Posterior vena cava (tissue), 2 donors: ENCODE measurements at places on chromosomes 4 and X.

GRCh38 chrX:74579597-74580198 lies 34.7 kb downstream of the RLIM start:
- no peak for DNase-seq

DNA sequence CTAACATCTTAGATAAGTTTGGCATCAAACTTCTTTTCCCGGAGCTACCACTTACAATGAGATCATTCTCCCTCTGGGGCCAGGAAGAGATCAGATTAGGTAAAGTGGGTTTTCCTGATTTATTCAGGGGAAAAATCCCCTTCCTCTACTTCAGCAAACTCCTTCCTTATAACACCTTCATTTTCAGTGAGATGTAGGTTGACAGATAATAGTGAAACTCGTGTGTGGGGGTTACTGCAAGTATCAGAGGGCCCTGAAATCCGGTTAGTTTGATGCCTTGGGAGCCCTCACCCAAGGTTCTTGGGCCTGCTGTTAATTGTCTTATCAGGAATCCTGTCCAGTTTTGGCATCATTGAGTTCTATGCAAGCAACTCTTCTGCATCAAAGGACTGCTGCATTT lies 10.8 kb downstream of the FTHL17 start:
- DNase-seq, result no peak

- DNase-seq, result no peak
These were observed 205.1 kb downstream of the STPG2 start for GRCh38 chr4:97938141-97938540.

GRCh38 chrX:115400960-115401359 lies 111.4 kb downstream of the LUZP4 start:
- DNase-seq, result no peak

- DNase-seq, result no peak
These were observed 99.9 kb upstream of the RAPGEF2 start for GRCh38 chr4:159002950-159003349.

GRCh38 chrX:15299941-15300851 lies 15.2 kb downstream of the ASB11 start:
- DNase-seq, result no peak

DNA sequence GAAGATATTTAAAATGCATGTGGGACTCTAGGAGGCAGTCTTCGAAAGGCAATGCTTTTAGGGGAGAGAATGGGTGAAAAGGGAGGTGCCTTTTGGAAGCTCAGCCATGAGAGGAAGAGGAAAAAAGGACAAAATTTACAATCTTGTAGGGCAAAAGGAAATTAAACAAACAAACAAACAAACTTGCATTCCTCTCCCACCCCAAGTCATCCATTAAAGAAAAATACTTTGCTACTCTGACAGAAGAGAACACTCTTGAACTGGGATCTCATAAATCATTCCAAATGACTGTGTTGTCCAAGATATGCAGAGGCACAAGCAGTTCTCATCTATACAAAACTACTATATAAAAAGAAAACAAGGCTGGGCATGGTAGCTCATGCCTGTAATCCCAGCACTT lies 46.7 kb downstream of the HELQ start:
- no peak for DNase-seq

DNA sequence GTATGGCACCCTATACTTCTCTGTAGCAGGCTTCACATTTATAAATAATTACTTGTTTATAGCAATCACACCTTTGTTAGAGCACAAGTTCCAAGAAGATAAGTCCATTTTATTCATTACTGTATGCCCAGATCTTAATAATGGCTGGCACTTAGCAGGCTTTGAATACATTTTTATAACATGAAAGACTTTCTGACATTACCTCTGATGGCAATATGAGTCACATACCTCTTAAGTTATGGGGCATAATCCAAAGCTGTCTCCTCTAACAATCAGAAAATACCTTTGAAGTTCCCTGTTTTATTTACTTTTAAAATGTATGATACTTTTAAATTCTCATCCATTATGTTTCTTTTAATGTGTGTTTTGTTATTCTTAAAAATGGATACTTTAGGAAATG lies 12.2 kb downstream of the SCRG1 start:
- no peak for DNase-seq

- DNase-seq, result no peak
These were observed 112.5 kb upstream of the STK26 start for GRCh38 chrX:131910586-131910985.

DNA sequence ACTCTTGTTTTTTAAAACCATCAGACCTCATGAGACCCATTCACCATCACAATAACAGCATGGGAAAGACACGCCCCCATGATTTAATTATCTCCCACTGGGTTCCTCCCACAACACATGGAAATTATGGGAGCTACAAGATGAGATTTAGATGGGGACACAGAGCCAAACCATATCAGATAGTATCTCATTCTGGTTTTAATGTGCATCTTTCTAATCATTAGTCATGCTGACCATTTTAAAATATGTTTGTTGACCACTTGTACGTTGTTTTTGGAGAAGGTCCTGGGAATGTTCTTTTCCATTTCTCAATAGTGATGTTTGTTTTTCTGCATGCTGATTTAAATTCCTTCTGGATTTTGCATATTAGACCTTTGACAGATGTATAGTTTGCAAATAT lies 119.0 kb downstream of the RTL3 start:
- DNase-seq, result no peak

DNA sequence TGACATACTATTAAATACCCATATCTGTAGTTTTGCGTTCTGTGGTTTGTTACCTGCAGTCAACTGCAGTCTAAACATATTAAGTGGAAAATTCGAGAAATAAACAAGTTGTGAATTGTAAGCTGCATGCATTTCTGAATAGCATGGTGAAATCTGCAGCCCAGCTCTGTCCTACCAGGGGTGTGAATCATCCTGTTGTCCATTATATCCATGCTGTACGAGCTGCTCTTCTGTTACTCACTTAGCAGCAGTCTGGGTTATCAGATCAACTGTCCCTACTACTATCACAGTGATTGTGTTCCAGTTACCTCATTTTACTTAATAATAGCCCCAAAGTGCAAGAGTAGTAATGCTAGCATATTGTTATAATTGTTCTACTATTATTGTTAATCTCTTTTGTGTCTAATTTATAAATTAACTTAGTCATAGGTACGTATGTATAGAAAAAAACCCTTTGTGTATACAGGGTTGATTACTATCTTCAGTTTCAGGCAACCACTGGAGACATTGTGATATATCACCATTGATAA lies 173.7 kb upstream of the FAT4 start:
- no peak for DNase-seq

DNA sequence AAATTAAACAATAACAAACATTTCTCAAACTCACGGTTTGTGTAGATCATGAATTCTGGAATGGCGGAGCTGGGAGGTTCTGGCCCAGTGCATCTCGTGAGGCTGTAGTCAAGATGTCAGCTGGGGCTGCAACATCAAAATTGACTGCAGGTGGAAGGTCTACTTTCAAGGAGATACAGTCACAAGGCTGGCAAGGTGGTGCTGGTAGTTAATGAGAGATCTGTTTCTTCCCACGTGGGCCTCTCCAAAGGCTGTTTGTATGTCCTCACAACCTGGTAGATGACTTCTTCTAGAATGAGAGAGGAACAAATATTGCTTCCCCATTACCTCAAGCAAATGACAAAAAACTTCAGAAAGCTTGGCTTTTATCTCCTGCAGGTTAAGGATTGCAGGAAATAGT lies 8.0 kb upstream of the PRDX4 start:
- DNase-seq, result no peak

DNA sequence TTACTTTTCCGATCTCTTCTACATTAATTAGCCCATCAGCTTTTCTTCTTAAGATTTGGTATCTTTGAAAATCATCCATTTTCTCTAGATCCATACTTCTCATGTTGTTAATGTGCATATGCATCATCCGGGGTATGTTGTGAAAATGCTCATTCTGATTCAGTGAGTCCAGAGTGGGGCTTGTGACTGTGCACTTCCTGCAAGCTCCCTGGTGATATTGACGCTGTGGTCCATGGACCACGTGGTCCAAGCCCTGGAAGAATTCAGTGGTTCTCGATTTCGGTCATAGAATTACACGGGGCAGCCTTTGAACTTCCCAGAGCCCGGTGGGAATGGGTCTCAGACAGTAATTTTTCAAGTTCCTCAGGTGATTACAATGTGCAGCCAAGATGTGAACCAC lies 69.8 kb downstream of the ZFX start:
- DNase-seq, result no peak

GRCh38 chr4:78749972-78750727 lies 26.0 kb upstream of the BMP2K start:
- DNase-seq, result no peak

DNA sequence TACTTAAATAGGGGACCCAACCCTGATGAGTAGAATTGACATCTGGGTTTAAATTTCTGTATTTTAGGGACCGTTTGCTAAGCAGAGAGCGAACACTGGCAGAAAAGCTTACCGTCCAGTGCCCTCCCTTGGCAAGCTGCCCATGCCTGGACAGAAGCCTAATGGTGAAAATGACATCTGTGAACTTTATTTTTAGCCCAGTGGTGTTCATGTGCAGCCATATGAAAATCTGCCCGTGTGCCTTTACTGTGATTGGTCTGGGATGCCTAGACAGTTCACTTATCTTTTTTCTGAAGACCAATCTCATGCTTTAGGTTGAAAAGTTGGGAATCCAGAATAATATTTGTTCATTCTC lies 1.1 kb downstream of the STBD1 start:
- DNase-seq, result no peak

DNA sequence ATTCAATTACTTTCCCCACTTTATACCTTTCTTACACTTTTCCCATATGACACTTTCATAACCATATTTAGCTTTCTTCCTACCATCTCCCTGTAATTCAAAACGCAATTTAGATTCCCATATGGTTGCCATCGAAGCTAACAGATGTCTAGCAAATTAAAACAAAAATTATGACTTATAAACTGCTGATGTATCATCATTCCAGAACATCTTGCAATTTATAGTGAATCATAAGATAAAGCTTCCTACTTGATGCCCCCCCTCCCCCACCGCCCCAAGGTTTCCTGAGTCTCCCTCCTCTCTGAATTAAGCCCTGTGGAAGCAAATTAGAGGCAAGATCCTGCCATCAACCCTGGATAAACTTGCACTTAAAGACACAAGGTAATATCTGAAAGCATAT lies 5.4 kb downstream of the TSPAN5 start:
- DNase-seq, result no peak

DNA sequence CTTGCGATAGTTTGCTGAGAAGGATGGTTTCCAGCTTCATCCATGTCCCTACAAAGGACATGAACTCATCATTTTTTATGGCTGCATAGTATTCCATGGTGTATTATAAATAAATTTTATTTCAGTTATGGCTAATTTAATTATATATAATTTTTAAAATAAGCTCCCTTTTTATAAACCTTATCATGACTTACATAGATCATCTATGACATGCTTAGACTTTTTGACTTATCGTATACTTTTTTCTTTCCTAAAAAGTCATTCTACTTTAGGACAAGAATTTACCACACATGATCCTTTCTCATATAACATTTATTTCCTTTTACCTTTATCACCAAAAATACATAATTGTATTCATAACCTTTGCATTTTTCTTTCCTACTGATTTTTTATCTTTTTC lies 376.5 kb downstream of the CCSER1 start:
- no peak for DNase-seq

- DNase-seq, result no peak
These were observed 23.3 kb downstream of the TLR8 start for GRCh38 chrX:12929701-12930100.

GRCh38 chrX:40267334-40268187 lies 169.8 kb upstream of the BCOR start:
- DNase-seq, result no peak

DNA sequence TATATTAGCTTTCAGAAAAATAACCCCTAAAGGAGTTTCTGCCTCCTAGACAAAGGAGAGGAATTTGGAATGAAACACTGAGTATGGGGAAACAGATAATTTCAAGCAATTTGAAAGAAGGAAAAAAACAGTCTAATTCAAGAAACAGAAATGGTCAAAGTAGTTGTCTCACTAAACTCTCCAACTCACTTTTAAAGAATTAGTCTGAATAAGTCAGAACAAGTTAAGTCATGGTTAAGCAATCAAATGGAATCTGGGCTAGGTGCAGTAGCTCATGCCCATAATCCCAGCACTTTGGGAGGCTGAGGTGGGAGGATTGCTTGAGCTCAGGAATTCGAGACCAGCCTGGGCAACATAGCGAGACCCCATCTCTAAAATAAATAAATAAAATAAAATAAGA lies 95.7 kb upstream of the GRIA3 start:
- DNase-seq, result no peak

DNA sequence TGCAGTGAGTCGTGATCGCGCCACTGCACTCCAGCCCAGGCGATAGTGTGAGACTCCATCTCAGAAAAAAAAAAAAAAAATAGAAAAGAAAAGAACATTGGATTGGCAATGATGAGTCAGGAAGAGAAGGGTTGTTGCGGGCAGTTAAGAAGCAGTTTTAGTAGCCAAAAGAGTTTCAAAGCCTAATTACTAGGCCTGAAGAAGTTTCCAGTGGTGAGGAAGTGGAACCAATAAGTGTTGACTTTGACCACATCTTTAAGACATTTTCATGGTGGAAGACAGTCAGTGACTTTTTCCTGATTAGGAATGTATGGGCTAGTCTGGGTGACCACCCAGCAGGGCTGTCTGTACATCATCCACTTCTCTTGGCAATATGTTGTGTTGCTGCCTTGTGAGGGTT lies 442.3 kb downstream of the AFF2 start:
- DNase-seq, result no peak

- peak; percentile 86 for DNase-seq
These were observed 1.1 kb downstream of the GAB1 start for GRCh38 chr4:143337600-143338287.

- no peak for DNase-seq
These were observed 17.3 kb upstream of the FMR1 start for GRCh38 chrX:147894366-147894963.

GRCh38 chr4:137510557-137511265 lies 21.6 kb downstream of the PCDH18 start:
- DNase-seq, result no peak

GRCh38 chr4:180394730-180395129 lies 1848.5 kb upstream of the TENM3 start:
- DNase-seq, result no peak

DNA sequence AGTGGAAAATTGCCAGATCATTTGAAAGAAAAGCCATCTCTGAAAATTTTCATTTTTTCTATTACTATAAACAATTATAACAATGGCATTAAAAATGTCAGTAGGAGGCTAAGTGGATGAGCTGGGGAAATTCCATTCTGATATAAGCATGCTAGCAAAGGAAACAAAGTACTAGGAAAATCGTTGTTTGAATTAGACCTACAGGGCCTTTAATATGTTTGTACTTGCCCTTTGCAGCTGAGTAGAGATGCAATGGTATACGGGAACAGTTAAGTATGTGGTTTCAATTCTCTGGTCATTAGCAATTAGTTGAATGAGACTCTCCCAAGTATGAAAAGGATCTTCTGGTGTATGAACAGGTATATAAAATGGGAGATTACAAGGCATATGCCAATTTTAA lies 452.2 kb downstream of the PCDH11X start:
- DNase-seq, result no peak

GRCh38 chrX:47752685-47753084 lies 84.0 kb upstream of the ZNF81 start:
- DNase-seq, result no peak
